ENCODE measurements at places on chromosomes 12 and 14. TPM values are rescaled to one million over a fixed set of nuclear protein-coding genes. Genes with fewer than 3 reads are reported as not detected.

ETFBKMT gene
- 3.4 TPM for total RNA-seq

STRAP gene
- total RNA-seq, result 58.2 TPM

RPL10L gene
- total RNA-seq, result not detected

RND1 gene
- total RNA-seq, result 29.1 TPM

SAMD15 gene
- total RNA-seq, result 10.0 TPM

PNN gene
- total RNA-seq, result 45.1 TPM

POTEM gene
- not detected for total RNA-seq

NGB gene
- 4.7 TPM for total RNA-seq

STXBP6 gene
- total RNA-seq, result 13.8 TPM

ESR2 gene
- 1.9 TPM for total RNA-seq

GPR84 gene
- total RNA-seq, result not detected

LTB4R gene
- total RNA-seq, result 1.6 TPM

SUPT16H gene
- 102 TPM for total RNA-seq

C12orf42 gene
- 0.94 TPM for total RNA-seq

PPP4R4 gene
- total RNA-seq, result 1.6 TPM

CFAP251 gene
- total RNA-seq, result 13.1 TPM

FAR2 gene
- 37.9 TPM for total RNA-seq

ZDHHC22 gene
- total RNA-seq, result 14.7 TPM

CFAP54 gene
- total RNA-seq, result 13.8 TPM

TPPP2 gene
- total RNA-seq, result not detected

NEUROD4 gene
- 4.4 TPM for total RNA-seq

CPM gene
- 0.94 TPM for total RNA-seq

KRT76 gene
- not detected for total RNA-seq

SLC10A1 gene
- total RNA-seq, result not detected

PSME2 gene
- total RNA-seq, result 22.2 TPM

ZFYVE1 gene
- 25.4 TPM for total RNA-seq

IFNG-AS1 gene
- total RNA-seq, result 0.31 TPM

LRP1 gene
- total RNA-seq, result 135 TPM

PWP1 gene
- 78.6 TPM for total RNA-seq

PIWIL1 gene
- total RNA-seq, result not detected

KLRC1 gene
- total RNA-seq, result not detected

HAL gene
- total RNA-seq, result not detected

RNF212B gene
- total RNA-seq, result not detected

GRIP1 gene
- 98.6 TPM for total RNA-seq

FNTB gene
- 12.8 TPM for total RNA-seq

DIO3 gene
- not detected for total RNA-seq

ENDOU gene
- not detected for total RNA-seq

SLC25A47 gene
- not detected for total RNA-seq

ACVRL1 gene
- 6.6 TPM for total RNA-seq

GPR132 gene
- 0.94 TPM for total RNA-seq

TMEM229B gene
- total RNA-seq, result 19.1 TPM

HOXC13 gene
- total RNA-seq, result not detected

NANOG gene
- total RNA-seq, result under 0.01 TPM

OASL gene
- not detected for total RNA-seq

TAS2R7 gene
- 0.94 TPM for total RNA-seq

SENP1 gene
- 39.1 TPM for total RNA-seq

SERPINA3 gene
- total RNA-seq, result 1.3 TPM

PHETA1 gene
- 7.8 TPM for total RNA-seq

SCAF11 gene
- 89.2 TPM for total RNA-seq

ZNF385A gene
- total RNA-seq, result 2.8 TPM

MYL2 gene
- not detected for total RNA-seq

KERA gene
- 0.31 TPM for total RNA-seq

MMP19 gene
- not detected for total RNA-seq

VWF gene
- total RNA-seq, result 17.5 TPM

LRP1-AS gene
- total RNA-seq, result not detected

KLRG1 gene
- 19.7 TPM for total RNA-seq

PRH2 gene
- 2.8 TPM for total RNA-seq

DACT1 gene
- total RNA-seq, result 269 TPM

PLEKHG7 gene
- total RNA-seq, result not detected

DLST gene
- total RNA-seq, result 64.5 TPM
